HS-5 (cell line): ENCODE measurements at places on chromosomes 4 and X.

GRCh38 chr4:69830560-69831269 is 29.2 kb downstream of the SULT1E1 start:
- DNase-seq, result no peak

DNA sequence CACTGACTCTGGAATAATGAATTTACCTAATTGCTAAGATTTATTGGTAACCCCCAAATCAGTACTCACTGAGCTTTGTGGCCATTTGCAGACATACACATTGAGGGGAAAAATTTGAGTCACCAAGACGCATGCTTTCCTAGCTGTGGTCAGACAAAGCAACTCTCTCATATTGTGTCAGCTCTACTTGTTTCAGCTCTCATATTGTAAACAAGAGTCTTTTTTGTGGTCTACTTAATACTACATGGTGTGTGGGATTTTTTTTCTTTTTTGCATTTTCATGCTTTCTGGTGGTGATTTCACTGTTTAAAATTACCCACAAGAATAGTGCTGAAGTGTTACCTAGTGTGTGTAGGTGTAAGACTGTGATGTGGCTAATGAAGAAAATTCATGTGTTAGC is 428.2 kb upstream of the GALNT7 start:
- DNase-seq, result no peak

GRCh38 chr4:121189326-121190215 is 25.4 kb upstream of the TNIP3 start:
- no peak for DNase-seq

GRCh38 chr4:41572516-41572915 is 34.6 kb downstream of the LIMCH1 start:
- no peak for DNase-seq
